ENCODE measurements at places on chromosomes 7 and 10.
A peak's percentile ranks its signal among the peaks of the same experiment; 100 is the strongest.

GRCh38 chr10:3805791-3806461 lies 20.9 kb upstream of the KLF6 start:
- peak; percentile 55 for DNase-seq

DNA sequence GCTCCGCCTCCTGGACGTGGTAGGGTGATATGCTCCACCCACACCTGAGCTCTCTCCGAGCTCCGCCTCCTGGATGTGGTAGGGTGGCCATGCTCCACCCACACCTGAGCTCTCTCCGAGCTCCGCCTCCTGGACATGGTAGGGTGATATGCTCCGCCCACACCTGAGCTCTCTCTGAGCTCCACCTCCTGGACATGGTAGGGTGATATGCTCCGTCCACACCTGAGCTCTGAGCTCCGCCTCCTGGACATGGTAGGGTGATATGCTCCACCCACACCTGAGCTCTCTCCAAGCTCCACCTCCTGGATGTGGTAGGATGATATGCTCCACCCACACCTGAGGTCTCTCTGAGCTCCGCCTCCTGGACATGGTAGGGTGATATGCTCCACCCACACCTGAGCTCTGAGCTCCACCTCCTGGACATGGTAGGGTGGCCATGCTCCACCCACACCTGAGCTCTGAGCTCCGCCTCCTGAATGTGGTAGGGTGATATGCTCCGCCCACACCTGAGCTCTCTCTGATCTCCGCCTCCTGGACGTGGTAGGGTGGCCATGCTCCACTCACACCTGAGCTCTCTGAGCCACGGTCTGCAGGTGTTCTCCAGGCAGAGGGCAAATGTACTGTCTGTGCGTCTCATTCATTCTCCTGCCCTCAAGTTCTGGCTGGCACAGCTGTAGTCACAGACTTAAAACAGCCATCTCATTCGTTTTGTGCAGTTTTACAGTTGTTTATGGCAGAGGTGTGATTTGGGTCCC lies 252.4 kb downstream of the DIP2C start:
- DNase-seq = no peak

- no peak for DNase-seq
Observed at GRCh38 chr10:114234132-114234531, 4.9 kb upstream of the VWA2 start.

DNA sequence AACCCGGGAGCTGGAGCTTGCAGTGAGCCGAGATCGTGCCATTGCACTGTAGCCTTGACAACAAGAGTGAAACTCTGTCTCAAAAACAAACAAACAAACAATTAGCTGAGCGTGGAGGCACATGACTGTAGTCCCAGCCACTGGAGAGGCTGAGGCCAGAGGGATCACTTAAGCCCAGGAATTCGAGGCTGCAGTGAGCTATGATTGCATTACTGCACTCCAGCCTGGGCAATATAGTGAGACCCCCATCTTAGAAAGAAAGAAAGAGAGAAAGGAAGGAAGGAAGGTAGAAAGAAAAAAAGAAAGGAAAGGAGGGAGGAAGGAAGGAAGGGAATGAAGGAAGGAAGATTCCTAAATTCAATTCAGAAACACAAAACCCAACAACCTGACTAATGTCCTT lies 141.3 kb upstream of the TNRC18 start:
- DNase-seq = no peak

DNA sequence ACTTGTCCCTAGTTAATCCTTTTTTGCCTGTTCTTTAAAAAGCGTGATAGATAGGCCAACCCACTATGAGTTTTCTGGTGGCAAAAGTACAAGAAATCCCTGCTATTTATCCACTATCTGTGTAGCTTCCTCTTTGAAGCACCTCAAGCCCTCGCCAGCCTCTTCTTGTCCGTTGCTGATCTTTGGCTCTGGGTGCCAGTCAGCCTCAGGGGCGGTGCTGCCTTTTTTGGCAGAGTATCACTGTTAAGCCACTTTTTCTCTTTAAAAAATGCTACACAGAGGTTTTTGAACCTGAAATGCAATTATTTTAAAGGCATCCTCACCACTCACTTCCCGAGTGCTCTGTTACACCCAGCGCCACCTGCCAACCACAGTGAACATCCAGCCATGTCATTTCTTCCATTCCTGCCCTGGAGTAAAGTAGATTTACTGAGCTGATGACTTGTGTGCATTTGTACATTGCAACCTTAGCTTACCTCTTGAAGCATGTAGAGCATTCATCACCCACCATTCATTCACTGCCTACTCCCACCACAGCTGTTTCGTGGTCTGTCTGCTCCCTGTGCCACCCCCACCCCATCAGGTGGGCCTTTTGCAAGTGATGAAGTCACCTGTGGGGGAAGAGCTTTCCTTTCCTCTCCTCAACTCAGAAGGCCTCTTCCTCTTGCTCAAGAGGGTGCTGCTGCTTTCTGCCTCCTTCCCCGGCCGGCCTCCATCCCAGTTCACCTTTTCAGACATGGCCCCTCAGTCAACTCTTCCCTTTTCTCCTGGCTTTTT lies 414.2 kb upstream of the GALNT17 start:
- no peak for DNase-seq

GRCh38 chr10:102514487-102515311 lies 10.9 kb downstream of the SUFU start:
- DNase-seq = no peak

DNA sequence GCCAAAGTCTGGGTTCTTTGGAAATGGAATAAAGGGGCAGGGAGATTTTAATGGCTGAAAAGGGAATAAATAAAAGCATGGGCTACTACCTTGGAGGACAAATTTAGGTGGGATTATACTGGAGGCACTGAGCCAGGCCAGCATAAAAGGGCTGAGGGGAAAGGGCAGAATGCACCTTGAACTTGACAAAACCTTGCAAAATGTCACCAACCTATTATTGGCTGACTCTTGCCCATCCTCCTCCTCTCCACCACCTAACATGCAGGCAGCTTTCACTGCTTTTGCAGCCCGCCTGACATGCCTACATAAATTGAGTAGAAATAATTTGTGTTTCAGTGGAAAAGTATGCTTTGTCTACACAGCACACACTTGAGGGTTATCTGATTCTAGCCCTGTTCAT lies 65.3 kb upstream of the ABLIM1 start:
- DNase-seq = no peak

- DNase-seq = no peak
Observed at GRCh38 chr10:30744106-30744505, 114.6 kb upstream of the LYZL2 start.

GRCh38 chr7:143240291-143241168 lies 18.7 kb downstream of the TAS2R40 start:
- DNase-seq = peak; percentile 89

DNA sequence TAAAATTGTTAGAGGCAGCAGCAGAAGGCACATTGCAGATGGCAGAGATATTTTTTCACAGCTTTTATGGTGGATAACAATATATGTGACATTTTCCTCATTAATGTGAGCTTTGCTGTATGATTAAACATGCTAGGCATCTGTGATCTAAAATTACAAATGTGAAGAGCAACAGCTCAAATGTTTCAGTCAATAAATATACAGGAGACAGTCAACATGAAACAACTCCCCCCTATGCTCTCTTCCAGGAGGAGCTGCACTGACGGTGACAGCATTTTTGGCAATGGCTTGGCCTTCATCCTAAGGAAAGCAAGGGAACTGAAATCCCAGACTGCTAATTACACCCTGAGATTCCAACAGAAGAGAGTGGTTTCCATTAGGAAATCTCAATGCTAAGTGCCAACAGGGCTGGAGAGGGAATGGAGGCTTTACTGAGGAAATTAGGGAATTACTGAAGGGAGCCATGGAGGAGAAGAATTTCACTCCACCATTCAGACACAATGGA lies 51.4 kb upstream of the GRB10 start:
- DNase-seq = no peak

All from Kasumi-1 (cell line).